ENCODE measurements at places on chromosomes 1 and 21.

DNA sequence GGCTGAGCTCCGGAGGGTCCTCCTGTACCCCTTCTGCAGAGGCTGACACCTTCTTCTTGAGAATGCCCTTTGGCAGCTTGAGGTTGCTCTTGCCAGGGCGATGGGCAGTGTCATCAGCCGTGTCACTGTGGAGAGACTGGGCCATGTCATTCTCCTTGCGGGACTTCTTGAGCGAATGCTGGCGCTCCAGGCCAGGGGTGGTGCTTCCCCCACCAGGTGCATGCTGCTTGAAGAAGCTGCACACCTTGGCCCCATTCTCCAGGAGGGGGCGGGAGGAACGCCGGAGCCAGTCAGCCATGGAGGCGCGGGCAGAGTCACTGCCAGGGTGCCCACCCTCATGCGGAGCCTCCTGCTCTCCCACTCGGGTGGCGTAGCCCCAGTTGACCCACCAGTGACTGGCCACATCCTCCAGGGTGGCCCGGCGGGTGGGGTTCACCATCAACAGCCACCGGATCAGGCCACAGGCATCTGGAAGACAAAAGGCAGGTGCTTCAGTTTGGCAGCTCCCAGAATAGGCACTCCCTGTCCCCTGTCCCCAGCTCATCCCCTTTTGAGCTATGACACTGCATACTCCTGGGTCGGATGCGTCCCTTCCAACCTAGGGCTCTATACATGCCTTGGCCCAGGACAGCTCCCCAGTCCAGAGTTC, 17.4 kb downstream of the NUAK2 start:
- no peak for DNase-seq

GRCh38 chr1:196029410-196029809, 578.8 kb downstream of the KCNT2 start:
- DNase-seq, result no peak

DNA sequence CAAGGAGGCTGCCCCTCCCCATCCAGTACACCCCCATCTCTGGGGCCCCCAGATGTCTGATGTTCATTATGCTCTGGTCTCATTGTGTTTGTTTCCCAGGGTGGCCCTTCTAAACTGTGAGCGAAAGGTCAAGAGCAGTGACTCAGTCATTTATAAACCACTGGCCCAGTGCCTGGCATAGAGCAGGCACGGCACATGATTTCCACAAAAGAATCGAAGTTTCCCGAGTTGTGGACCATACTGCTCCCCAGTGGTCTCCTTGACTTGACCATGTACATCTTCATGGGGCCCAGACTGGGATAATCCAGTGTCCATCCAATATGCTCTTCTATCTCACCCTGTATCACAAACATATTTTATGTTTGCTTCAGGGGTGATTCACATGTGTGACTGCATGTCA, 153.3 kb downstream of the NR5A2 start:
- DNase-seq, result peak; percentile 45

DNA sequence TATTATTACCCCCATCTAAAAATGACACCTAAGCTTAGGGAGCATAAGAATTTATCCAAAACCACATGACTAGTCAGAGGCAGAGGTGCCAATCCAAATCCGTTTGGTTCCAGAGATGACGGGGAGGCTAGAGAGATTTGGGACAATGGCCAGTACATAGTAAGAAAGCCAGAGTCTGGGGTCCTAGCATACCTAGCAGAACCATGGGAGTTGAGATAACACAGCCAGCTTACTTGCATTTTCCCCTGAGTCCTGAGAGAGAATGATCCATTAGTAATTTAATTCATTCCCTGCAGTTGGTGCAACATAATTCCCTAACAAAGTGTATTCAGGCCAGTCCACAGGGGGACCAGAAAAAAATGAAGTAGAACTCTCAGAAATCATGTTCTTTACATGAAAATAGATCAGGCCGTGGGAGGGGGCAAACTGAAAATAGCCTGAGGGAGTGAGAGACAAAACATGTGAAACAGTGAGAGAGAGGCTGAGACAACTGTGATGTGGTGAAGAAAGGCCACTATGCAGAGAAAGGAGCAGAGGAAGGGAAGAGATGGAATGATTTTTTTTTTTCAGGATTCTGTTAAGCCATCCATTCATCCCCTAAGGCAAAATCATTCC, 243.3 kb downstream of the BRINP2 start:
- DNase-seq, result no peak

- DNase-seq, result no peak
Observed at GRCh38 chr1:159067699-159068621, 8.6 kb downstream of the AIM2 start.

GRCh38 chr1:86388777-86389176, 7.3 kb downstream of the ODF2L start:
- no peak for DNase-seq

GRCh38 chr1:226990133-226990716, 50.1 kb downstream of the COQ8A start:
- DNase-seq, result no peak

DNA sequence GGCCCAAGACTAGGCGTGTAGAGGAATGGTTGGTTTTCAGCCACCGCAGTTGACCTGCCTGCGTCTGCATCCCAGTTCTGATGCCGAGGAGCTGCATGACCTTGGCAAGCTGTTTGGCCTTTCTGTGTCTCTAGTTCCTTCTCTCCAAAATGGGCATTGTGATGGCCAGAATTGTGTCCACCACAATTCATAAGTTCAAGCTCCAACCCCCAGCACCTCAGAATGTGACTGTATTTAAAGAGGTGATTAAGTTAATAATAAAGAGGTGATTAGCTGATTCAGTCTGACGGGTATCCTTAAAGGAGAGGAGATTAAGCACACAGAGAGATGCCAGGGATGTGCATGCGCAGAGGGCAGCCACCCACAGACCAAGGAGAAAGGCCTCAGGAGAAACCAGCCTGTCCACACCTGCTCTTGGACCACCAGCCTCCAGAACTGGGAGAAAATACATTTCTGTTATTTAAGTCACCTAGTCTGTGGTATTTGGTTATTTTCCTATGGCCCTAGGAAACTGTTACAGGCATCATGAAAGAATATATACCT, 28.5 kb downstream of the MAB21L3 start:
- DNase-seq, result no peak

DNA sequence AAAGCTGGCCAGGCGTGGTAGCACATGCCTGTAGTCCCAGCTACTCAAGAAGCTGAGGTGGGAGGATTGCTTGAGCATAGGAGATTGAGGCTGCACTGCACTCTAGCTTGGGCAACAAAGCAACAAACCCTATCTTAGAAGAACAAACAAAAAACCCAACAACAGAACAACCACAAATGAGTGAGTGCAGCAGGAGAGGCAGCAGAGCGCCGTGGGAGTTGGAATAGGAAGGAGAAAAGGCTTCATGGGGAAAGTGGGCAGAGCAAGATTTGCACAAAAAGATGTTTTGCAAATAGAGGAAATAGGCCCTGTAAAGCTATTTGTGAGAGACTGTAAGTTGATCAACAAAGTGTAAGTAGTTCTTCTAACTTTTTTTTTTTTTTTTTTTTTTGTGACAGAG, 19.6 kb downstream of the SMAP2 start:
- DNase-seq, result no peak

DNA sequence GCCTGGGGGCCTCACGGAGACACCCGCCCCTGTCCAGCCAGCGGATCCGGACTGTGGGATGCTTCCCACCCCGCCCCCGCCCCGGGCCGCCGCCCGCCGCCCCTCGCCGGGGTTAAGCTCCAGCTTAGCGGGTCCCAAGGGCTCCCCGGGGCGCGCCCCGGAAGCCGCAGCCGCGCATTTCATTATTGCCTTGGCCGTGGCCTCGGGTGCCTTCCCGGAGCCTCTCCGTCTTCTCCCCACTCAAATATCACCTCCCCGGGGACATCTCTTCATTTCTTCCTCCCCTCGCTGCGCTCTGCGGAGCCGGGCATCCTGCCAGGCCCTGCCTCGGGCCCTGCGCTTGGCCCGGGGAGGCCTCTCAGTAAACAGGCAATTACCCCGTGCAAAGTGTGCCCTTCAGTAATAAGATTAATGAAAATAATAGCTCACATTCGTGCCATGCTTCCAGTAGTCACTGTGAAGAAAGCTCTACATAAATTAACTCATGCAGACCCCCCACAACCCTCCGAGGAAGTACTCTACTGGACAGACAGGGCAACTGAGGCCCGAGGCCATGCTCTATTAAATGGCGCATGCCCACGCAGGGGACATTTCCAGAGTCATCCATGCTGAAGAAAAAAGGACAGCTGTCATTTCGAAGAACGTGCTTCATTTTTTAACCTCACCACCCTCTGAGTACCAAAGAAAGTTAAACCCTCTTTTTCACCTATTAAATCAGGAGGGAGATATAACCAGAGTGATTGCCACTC, 49.9 kb upstream of the LAPTM5 start:
- DNase-seq, result no peak

- peak; percentile 4 for DNase-seq
Observed at GRCh38 chr1:16321176-16321867, 31.0 kb downstream of the FBXO42 start.

- DNase-seq, result peak; percentile 52
Observed at GRCh38 chr1:21783679-21784603, 992 bp upstream of the USP48 start.

DNA sequence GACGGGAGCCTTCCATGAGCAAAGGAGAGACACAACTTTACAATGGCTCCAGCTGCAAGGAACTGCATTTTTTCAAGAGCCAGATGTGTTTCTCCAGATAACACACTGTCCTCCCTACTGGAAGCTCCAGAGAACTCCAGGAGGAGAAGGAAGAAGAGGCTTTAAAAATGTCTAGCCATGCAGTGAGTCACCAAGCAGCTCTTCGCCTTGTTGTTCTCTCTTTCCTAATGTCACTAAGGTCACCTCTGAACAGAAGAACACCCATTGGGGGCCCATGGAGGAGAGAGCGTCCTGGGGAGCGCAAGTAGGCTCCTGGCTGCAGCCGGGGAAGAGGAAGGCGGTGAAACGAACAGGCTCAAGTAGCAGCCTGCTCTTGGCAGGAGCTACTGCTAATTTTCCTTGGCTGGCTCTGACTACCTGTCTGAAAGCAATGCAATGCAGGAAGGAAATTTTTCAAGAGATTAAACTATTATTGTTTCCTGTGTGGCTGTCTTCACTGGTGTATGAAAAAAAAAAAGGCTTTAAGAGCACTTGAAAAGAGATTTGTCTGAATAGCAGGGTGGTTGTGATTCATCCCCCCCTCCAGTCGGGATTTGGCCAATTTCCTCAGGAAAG, 321.9 kb downstream of the SETD4 start:
- no peak for DNase-seq

DNA sequence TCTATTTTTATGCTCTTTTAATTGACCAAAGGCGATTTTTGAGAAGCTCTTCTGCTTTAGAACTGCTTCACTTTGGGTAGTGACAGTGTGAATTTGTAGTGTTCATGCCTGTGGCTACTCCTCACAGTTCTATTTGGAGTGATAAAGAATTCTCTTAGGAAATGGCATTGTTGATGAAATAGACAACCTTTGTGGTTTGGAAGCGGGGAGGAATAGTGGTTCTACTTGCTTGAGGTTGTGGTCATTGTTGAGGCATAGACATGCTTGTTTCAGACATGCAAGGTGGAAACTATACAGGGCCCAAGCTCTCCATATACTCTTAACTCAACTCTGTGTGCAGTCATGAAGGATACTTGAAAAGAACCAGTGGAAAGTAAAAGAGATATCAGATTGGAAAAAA, 481.1 kb upstream of the NEGR1 start:
- no peak for DNase-seq

- DNase-seq, result no peak
Observed at GRCh38 chr1:43358121-43358745, 548 bp upstream of the CDC20 start.

- DNase-seq, result no peak
Observed at GRCh38 chr21:45836268-45836655, 145.3 kb upstream of the COL6A1 start.

DNA sequence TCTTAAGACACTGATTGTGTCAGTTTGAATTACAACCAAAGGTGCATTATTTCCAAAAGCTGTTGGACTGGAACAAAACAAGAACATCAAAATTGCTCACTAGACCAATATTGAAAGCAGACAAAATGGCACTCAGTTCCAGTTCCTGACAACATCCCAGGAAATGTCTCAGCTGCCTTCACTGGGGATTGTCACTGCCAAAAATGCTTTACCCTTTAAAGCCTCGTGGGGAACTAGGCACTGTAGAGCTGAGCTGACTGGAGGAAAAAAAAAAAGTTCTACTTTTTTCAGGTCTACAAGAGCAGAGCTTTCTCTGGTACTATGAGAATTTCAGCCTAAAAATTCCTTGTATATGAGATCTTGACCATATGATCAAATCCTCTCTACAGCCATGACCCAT, 21.9 kb downstream of the GPR52 start:
- no peak for DNase-seq

Measured in AG09309 (cell line).